Heart left ventricle (tissue), 16 donors: ENCODE measurements at places on chromosomes 4 and X. TPM values are rescaled to one million over a fixed set of nuclear protein-coding genes. Genes with fewer than 3 reads are reported as not detected.

Gene PNMA5
- total RNA-seq, result not detected

DNA sequence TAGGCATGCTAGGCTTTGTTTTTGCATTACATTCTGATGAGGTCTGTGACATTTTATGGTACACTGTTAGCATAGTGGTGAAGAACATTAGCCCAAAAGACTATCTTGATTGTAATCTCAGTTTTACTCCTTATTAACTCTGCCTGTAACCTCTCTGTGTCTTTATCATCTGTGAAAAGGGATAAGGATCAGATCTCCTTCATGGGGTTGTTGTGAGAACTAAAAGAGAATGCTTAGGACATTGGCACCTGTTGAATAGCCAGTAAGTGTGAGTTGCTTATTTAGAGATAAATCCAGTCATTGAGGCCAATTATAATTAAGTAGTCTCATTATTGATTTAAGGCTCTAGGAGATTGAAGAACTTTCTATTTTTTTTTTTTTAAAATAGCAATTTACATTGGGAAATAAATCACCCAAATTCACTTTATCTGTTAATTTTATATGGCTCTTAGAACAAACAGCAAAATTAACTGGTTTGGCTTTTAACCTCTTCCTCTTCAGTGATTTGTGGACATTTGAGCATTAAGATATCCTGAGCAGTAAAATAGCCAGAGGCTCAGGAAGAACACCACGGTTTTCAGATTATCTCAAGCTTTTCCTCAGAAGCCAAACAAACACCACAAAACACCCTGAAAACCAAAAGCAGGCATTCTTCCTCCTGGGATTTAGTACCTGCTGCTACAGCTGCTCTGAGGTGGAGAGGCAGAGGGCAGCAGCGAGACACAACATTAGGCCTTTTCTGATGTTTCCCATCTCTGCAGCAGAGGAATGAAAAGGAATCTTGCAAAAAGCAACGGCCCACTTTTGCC lies 192.9 kb downstream of the ARHGAP10 start:
- DNase-seq, result no peak

- DNase-seq, result no peak
These were observed 193.8 kb downstream of the FBXO8 start for GRCh38 chr4:174089711-174090110.

DNA sequence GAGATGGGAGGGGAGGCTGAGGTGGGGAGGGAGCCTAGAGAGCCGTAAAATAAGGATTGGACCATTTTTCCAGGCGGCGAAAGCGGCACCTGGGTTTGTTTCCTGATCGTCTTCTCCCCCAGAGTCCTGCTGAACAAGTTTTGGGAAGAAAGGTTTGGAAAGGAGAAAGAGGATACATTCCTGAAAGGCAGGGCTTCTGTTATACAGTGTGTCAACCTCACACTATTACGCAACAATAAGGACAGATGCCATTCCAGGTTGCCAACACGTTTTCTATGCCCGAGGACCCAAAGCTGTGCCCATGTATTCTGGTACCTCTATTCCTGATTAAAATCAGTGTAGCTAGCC lies 658 bp downstream of the SCOC start:
- no peak for DNase-seq

Gene EBP
- 59.3 TPM for total RNA-seq

DNA sequence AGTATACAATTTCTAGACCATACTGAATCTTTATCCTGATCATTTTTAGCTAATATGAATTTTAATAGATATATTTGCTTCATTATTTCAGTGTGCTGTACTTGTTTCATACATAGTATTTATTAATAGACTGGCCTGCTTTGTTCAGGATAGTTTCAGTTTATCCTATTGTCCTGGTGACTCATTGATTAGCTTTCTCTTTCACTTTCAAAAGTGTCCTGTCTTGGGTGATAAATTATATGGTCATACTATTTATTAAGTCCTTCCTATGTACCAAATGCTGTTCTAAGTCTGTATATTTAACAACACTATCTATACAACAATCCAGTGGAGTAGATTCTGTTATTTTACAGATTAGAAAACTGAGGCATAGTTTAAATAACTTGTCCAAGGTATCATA lies 153.8 kb upstream of the RAPGEF2 start:
- DNase-seq, result no peak

Gene LUZP4
- total RNA-seq, result not detected

DNA sequence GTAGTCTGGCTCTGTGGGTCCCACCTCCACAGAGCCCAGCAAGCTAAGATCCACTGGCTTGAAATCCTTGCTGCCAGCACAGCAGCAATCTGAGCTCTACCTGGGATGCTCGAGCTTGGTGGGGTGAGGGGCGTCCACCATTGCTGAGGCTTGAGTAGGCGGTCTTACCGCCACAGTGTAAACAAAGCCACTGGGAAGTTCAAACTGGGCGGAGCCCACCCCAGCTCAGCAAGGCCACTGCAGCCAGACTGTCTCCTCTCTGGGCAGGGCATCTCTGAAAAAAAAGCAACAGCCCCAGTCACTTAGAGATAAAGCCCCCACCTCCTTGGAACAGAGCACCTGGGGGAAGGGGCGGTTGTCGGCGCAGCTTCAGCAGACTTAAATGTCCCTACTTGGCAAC lies 243.2 kb upstream of the POF1B start:
- no peak for DNase-seq
